ENCODE measurements at places on chromosomes 5 and 9.

DNA sequence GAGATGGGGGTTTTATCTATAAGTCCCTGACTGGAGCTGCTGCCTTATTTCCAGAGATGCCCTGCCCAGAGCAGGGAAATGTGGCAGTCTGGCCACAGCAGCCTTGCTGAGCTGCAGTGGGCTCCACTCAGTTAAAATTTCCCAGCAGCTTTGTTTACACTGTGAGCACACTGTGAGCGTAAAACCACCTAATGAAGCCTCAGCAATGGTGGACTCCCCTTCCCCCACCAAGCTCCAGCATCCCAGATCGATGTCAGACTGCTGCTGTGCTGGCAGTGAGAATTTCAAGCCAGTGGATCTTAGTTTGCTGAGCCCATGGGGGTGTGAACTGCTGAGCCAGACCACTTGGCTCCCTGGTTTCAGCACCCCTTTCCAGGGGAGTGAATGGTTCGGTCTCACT, 208.7 kb upstream of the RAI14 start:
- no peak for DNase-seq

- no peak for DNase-seq
Observed at GRCh38 chr5:8644377-8644776, 775.4 kb downstream of the MTRR start.

DNA sequence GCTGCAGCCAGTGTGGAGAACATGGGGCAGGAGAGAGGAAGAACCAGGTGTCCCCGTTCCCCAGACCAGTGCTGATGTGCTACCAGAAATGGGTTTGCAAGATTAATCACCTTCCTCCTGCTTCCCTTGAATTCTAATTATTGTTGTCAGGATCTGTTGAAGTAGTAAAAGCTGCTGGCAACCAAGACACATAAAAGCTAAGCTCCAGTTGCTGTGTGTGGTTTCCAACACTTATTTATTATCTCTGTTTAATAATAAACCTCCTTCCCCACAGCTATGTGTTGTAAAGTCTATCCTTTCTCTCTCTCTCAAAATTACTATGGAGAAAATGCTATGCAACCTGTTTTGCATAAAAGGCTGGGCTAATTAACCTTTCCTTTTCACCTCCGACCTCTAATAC, 2.3 kb upstream of the RETREG1 start:
- no peak for DNase-seq

- DNase-seq: no peak
Observed at GRCh38 chr9:93829271-93830011, 125.7 kb downstream of the BARX1 start.

DNA sequence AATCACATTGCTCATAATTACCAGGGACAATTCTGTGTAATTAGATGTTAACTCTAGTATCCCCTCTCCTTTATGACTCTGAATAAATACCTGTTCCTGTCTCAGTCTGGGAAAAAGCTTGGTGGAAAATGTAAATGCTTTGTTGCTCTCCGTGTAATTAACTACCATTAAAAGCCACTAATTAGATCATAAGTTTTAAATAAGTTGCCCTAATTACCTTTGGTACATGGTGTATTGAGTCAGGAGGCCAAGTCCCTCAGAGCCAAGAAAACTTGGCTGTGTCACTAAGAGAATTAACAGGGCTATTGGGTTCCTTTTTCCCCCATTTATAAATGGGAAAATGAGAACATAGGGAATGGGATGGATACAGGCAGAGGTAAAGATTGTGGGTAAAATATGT, 617.6 kb downstream of the TLR4 start:
- no peak for DNase-seq

GRCh38 chr5:134503088-134503936, 22.2 kb upstream of the JADE2 start:
- no peak for DNase-seq

DNA sequence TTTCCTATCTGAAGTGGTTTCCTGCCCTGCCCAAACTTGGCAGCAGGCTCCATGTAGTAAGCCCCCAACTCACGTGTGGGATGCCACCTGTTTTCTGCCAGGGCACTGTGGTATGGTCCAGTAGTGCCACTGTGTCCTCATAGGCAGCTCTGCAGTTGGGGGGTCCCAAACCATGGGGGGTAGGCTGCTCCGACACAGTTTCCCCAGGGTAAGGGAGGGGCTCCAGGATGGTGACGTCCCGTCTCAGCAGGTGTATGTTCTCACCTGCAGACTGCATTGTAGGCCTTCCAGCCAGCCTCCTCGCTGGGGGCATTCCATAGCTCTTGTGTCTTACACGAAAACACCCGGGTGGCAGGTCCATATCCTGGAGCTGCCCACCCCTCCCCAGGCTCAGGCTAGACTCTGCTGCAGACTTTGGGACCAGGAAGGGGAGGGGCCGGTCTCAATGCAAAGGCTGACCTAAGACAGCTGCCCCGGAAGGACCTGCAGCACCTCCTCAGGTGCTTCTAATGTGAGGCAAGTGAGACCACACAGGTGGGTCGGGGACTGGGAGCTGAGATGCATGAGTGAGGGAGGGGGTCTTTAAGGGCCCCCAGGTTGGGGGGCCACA, 330.5 kb upstream of the IRX4 start:
- DNase-seq: no peak

- no peak for DNase-seq
Observed at GRCh38 chr5:96001262-96001661, 39.6 kb upstream of the ELL2 start.

DNA sequence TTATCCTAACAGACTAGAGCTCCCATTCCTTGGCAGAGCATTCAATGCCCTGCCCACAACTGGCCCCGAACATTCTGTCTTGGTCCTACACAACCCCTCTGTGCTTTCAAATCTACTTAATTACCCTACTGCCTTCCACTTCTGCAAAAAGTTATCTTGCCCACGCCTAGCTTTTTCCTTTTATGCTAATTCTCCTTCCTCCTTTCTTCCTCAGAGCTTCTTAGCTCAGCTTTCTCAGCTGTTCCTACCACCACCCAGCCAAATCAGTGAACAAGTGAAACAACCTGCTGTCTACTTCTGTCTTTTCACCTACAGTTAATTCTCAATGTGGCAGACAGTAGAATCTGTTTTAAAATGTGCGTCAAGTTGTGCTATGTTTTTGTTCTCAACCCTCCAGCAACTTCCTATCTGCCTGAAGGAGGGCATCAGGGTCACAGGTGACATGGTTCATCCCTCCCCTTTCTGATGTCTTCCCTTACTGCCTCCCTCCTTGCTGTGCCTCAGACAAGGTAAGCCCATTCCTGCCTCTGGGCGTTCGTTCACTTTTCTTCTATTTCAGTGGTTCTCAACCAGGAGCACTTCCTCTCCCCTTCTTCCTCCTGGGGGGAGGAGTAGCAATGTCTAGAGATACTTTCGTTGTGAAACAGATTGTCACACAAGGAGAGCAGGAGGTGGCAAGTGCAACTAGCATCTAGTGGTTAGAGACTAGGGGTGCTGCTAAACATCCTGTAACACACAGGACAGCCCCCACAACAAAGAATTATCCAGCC, 1.3 kb upstream of the REEP5 start:
- DNase-seq: no peak

GRCh38 chr9:107734256-107735013, 244.9 kb upstream of the KLF4 start:
- no peak for DNase-seq

DNA sequence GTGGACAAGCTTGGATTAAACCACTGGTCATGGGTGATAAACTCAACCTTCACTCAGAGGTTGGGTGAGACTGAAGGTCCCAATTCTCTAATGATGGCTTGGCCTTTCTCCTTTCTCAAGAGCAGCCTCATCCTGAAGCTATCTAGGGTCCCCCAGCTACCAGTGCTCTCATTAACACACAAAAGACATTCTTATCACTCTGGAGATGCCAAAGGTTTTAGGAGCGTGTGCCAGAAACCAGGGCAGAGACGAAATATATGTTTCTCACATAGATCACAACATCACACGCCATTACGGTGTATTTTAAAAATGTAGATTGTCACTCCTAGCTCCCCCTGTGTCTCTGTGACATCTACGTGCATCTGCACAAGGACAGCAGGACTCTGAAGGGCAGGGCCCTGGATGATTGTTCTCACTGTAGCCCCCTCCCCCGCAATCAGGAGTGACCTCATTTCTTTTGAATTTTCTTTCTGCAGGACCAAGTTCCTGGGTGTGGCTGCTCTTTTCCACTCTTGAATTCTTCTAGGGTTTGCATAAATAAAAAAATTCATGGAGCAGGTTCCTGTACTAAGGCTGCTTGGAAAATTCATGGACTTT, 311.3 kb downstream of the GADD45G start:
- no peak for DNase-seq

GRCh38 chr9:82981552-82981951, 81.4 kb downstream of the RASEF start:
- DNase-seq: no peak

DNA sequence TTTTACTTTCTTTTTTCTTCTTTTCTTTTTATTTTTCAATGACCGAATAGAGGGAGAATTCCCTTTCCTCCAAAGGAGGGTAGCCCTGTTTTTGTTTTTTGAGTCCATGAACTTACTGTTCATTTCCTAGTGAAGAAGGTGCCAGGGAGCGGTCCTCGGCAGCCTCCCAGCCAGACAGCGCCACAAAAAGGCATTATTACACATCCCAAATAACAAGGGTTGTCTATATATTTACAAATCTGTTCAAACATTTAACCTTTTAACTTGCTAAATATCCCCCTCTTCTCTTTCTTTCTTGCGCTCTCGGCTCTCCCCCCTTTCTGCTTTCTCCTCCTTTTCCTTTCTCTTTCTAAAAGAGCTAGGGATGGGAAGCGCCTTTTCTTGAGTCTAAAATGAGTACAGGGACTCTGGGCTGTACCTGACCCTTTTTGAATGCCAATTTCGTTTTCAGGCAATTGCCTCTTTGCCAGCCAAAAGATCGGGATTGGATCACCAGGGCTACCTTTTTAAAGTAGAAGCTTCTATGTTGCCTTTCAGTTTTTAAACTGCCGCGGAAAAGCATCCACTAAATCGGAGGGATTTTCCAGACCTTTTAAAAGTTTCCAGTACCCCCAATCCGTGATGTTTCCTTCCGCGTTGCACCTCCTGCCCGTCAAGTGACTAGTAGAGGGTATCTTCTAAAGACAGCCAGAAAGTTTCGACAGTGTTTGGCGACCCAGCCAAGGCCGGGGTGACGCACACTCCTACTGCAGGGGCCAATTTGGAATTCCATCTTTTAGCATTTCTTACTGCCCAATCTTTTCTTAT, 125.6 kb downstream of the TMEM161B start:
- no peak for DNase-seq

GRCh38 chr5:175471628-175472027, 6.7 kb upstream of the SFXN1 start:
- no peak for DNase-seq

DNA sequence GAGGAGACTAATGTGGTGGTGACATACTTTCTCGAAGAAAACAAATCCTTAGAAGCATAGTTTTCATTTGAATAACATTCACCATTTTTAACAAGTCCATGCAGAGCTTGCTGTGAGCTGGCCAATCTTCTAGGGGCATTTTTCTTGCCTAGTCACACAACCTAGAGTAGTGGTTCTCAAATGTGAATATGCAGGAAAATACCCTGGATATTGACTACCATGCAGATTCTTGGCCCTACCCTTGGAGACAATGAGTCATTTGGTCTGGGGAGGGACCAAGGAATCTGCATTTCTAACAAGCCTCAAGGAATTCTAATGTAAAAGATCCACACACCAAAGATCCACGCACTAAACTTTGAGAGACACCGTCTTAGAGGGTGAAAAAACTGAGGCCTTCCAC, 23.5 kb downstream of the GDNF start:
- DNase-seq: no peak

- DNase-seq: no peak
Observed at GRCh38 chr9:137787381-137787780, 90.2 kb upstream of the CACNA1B start.

- DNase-seq: no peak
Observed at GRCh38 chr5:179610109-179610902, 13.2 kb downstream of the HNRNPH1 start.

- DNase-seq: no peak
Observed at GRCh38 chr9:18947892-18948339, 85.1 kb downstream of the SAXO1 start.

- no peak for DNase-seq
Observed at GRCh38 chr9:33105959-33106358, 29.5 kb upstream of the SMU1 start.

- peak; percentile 85 for DNase-seq
Observed at GRCh38 chr9:70553707-70554673, 139.5 kb upstream of the KLF9 start.
